Astrocyte (in vitro differentiated cells and primary cell): ENCODE measurements at places on chromosomes 12 and 14. TPM values are rescaled to one million over a fixed set of nuclear protein-coding genes. Genes with fewer than 3 reads are reported as not detected.

GRCh38 chr14:95432144-95433093, 84.0 kb downstream of the SYNE3 start:
- H3K4me1 ChIP-seq, result no peaks in the 10 kb centered on the region
- H3K27me3 ChIP-seq, result no peaks in the 10 kb centered on the region
- H3K36me3 ChIP-seq, result no peaks in the 10 kb centered on the region
- H3K27ac ChIP-seq, result no peak overlapping the region
- no peak for DNase-seq

- H3K27ac ChIP-seq, result no peak overlapping the region
- H3K27me3 ChIP-seq, result no peaks in the 10 kb centered on the region
- H3K36me3 ChIP-seq, result no peaks in the 10 kb centered on the region
- DNase-seq, result no peak
- H3K4me1 ChIP-seq, result no peaks in the 10 kb centered on the region
These were observed 196.9 kb upstream of the ALG10 start for GRCh38 chr12:33825442-33825841.

DNA sequence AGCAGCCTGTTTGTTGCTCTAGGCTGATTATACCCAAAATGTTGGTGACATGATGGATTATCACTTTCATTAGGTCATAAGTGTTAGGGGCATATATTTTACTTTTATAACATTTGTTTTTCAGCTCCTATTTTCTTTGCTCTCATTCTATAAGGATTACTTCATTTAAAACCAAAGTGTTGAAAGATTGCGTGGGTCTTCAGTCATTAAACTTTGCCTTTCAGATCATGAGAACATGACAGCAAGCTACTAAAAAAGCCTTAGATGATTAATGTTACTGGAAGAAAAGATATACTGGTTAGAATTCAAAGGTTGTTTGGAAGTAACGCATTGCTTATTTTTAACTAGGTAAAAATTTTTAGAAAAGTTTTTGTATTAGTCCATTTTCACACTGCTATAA, 156.8 kb downstream of the ERC1 start:
- no peaks in the 10 kb centered on the region for H3K4me1 ChIP-seq
- no peaks in the 10 kb centered on the region for H3K36me3 ChIP-seq
- DNase-seq, result no peak
- H3K27me3 ChIP-seq, result no peaks in the 10 kb centered on the region

DNA sequence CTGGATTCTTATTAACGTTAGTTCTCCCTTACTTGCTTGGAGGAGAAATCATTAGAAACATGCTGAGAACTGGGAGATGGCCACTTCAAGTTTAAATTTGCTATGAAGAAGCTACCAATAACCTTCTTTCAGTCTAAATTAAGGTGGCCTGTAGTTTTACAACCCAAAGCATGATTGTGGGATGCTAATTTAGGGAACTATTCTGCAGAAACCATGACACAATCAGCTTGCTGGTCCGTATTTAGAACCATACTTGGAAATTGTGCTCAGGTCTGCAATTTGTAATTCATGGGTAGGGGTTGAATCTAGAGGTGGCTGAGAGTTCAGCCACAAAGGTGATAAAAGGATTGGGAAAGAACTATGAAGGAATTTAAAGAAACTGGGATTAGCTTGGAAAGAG, 405.7 kb downstream of the RAD51B start:
- no peak overlapping the region for H3K4me3 ChIP-seq
- H3K4me1 ChIP-seq, result peaks cover 3% of the 10 kb centered on the region
- H3K27ac ChIP-seq, result no peak overlapping the region
- no peaks in the 10 kb centered on the region for H3K36me3 ChIP-seq

DPPA3 gene
- total RNA-seq, result not detected in 2 replicates

HOXC11 gene
- not detected in 2 replicates for total RNA-seq

PLEKHD1 gene
- 0.05 and 0.14 TPM in 2 replicates for total RNA-seq

GRCh38 chr12:88802096-88802706, 221.9 kb upstream of the KITLG start:
- no peak overlapping the region for H3K4me3 ChIP-seq
- no peaks in the 10 kb centered on the region for H3K27me3 ChIP-seq
- no peak for DNase-seq
- H3K27ac ChIP-seq, result no peak overlapping the region

DNA sequence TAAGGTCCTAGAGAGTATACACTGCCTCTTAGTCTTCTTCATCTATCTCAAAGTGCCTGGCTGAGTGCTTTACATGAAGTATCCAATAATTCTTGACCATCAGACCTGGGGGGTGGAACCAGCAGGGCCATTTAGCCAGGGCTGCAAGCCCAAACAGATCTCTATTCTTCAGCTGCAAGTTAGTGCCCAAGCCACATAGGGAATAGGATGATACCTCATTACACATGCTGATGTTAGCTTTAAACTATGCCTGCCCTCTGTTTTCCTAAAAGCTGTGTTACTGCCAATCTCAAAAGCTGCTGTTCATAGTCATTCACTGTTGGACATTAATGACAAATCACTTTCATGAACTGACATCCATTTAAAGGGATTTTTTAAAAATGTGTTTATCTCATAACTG, 16.7 kb upstream of the IFNG start:
- no peak overlapping the region for H3K4me3 ChIP-seq
- no peaks in the 10 kb centered on the region for H3K36me3 ChIP-seq
- no peak for DNase-seq
- no peak overlapping the region for H3K27ac ChIP-seq

GRCh38 chr14:87934185-87934584, 58.8 kb downstream of the GALC start:
- no peak for DNase-seq
- no peak overlapping the region for H3K4me3 ChIP-seq
- H3K4me1 ChIP-seq, result no peaks in the 10 kb centered on the region
- H3K27me3 ChIP-seq, result no peaks in the 10 kb centered on the region
- no peaks in the 10 kb centered on the region for H3K36me3 ChIP-seq

WIF1 gene
- total RNA-seq, result 0.26 TPM in 1 of 2 replicates, not detected in the other

DNA sequence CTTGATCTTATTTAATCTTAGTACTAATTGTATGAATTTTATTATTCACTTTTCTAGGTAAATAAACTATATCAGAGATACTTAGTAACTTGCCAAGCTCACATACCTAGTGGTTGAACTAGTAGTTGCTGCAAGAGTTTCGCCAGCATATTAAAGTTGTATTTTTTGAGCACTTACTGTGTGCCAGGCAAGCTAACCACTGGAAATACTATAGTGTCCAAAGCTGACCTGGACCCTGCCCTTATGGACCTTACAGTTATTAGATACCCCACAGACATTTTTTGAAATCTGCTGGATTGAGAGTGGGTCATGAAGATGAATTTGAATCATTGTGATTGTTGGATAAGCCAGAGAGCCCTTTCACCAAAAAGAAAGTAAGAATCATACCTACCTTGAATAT, 125.0 kb downstream of the RAD51B start:
- no peak for DNase-seq
- no peak overlapping the region for H3K4me3 ChIP-seq
- no peaks in the 10 kb centered on the region for H3K27me3 ChIP-seq
- H3K36me3 ChIP-seq, result no peaks in the 10 kb centered on the region

DCTN2 gene
- 94.5 and 107 TPM in 2 replicates for total RNA-seq

CDCA4 gene
- total RNA-seq, result 8.7 and 11.3 TPM in 2 replicates

GZMH gene
- total RNA-seq, result not detected in 2 replicates

GPRC5D gene
- total RNA-seq, result not detected in 2 replicates

- no peak for DNase-seq
- H3K27ac ChIP-seq, result no peak overlapping the region
- H3K4me1 ChIP-seq, result no peaks in the 10 kb centered on the region
- no peaks in the 10 kb centered on the region for H3K36me3 ChIP-seq
- no peaks in the 10 kb centered on the region for H3K27me3 ChIP-seq
These were observed 28.7 kb downstream of the CCDC59 start for GRCh38 chr12:82329508-82329907.

DNA sequence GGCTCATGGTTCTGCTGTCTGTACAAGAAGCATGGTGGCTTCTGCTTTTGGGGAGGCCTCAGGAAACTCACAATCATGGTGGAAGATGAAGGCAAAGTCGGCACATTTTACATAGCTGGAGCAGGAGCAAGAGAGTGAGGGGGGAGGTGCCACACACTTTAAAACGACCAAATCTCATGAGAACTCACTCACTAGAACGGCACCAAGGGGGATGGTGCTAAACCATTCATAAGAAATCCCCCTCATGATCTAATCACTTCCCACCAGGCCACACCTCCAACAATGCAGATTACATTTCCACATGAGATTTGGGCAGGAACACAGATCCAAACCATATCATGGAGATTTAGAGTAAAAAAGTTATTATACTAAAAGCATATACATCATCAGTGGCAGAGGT, 13.6 kb upstream of the LEMD3 start:
- peaks cover 6% of the 10 kb centered on the region for H3K27me3 ChIP-seq
- H3K4me3 ChIP-seq, result no peak overlapping the region
- no peaks in the 10 kb centered on the region for H3K36me3 ChIP-seq
- DNase-seq, result no peak

DHH gene
- 0.05 and 0.16 TPM in 2 replicates for total RNA-seq

- no peaks in the 10 kb centered on the region for H3K36me3 ChIP-seq
- no peaks in the 10 kb centered on the region for H3K27me3 ChIP-seq
- H3K27ac ChIP-seq, result no peak overlapping the region
- H3K4me3 ChIP-seq, result no peak overlapping the region
- no peaks in the 10 kb centered on the region for H3K4me1 ChIP-seq
These were observed 58.3 kb upstream of the EEA1 start for GRCh38 chr12:92987362-92987761.

DNA sequence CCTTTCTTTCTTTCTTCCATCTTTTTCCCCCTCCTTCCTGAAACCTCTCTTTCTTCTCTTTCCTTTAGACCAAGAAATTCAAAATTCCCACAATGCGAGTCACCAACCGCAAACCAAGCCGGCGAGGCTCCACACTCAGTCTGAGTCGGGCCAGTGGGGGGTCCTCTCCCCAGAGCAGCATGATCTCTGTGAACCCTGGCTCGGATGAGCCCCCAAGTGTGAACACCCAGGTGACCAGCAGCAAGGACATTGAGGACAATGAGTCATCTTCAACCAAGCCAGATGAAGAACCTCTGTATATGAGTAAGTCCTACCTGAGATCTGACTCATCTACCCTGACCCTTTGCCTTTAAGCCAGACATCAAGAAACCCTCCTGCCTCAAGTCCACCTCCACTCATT, 88.6 kb upstream of the TMEM233 start:
- no peaks in the 10 kb centered on the region for H3K27me3 ChIP-seq
- no peak overlapping the region for H3K27ac ChIP-seq
- H3K4me3 ChIP-seq, result no peak overlapping the region
- DNase-seq, result peak; percentile 3
- H3K36me3 ChIP-seq, result no peaks in the 10 kb centered on the region

- H3K27ac ChIP-seq, result no peak overlapping the region
- H3K36me3 ChIP-seq, result no peaks in the 10 kb centered on the region
- H3K4me1 ChIP-seq, result no peaks in the 10 kb centered on the region
- H3K4me3 ChIP-seq, result no peak overlapping the region
- no peaks in the 10 kb centered on the region for H3K27me3 ChIP-seq
- DNase-seq, result no peak
These were observed 279.3 kb downstream of the NPAS3 start for GRCh38 chr14:33218026-33218425.

- peak; percentile 33 for DNase-seq
- H3K36me3 ChIP-seq, result no peaks in the 10 kb centered on the region
- no peaks in the 10 kb centered on the region for H3K4me1 ChIP-seq
- no peak overlapping the region for H3K27ac ChIP-seq
- H3K4me3 ChIP-seq, result no peak overlapping the region
These were observed 112.7 kb downstream of the IPO8 start for GRCh38 chr12:30582943-30583342.

CCDC197 gene
- total RNA-seq, result not detected in 2 replicates

DNA sequence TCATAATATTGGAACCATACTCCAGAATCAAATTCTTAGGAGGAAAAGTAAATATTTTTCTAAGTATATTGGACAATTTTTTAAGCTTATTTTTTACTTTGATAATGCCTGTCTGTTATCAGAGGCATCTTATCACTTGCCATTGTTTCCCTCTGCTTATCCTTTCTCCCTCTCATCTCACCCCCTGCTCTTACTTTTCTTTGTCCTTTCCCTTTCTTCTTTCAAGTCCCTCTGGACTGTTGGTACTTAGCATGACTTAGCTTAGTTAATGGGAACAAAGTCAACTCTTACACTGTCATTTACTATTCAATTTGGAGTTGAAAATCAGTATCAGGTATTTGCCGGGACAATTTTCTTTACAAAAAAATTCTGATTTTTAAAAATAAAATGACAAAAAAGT, 45.2 kb downstream of the ABCD2 start:
- H3K4me1 ChIP-seq, result no peaks in the 10 kb centered on the region
- no peak for DNase-seq
- H3K36me3 ChIP-seq, result no peaks in the 10 kb centered on the region

DNA sequence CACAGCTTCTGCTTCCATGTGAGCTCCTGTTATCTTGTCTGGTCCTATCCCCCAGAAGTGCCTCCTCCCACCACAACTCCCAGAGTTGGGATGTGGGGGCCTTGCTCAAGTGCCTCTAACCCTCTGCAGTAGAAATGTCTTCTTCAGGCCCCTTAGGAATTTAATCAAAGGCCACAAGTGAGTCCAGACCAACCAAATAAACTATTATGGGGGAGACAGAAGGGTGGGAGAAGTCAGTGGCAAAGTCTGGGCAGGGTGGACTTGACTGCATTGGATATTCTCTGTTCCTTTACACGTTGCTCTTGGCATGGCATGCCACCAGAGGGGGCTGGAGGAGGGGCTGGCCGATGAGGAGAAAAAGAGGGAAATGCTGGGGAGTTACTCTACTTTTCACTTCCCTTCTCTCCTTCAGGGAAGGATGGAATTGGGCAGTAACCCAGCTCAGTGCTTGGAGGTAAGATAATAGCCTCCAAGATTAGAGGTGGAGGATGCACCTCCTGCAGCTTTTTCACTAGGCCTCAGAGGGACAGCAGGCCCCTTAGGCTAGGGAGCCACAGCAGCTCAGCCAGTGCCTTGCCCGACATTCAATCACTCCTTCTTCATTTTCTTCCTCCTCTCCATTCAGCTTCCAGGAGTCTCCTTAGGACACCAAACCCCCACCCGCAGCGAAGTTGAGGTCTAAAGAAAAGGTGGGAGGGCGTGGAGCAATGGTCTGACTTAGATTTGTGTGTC, 1.2 kb upstream of the AP1G2 start:
- H3K4me1 ChIP-seq, result peaks cover 9% of the 10 kb centered on the region
- no peak overlapping the region for H3K27ac ChIP-seq
- no peaks in the 10 kb centered on the region for H3K36me3 ChIP-seq
- no peak overlapping the region for H3K4me3 ChIP-seq
- peaks cover 11% of the 10 kb centered on the region for H3K27me3 ChIP-seq

DNA sequence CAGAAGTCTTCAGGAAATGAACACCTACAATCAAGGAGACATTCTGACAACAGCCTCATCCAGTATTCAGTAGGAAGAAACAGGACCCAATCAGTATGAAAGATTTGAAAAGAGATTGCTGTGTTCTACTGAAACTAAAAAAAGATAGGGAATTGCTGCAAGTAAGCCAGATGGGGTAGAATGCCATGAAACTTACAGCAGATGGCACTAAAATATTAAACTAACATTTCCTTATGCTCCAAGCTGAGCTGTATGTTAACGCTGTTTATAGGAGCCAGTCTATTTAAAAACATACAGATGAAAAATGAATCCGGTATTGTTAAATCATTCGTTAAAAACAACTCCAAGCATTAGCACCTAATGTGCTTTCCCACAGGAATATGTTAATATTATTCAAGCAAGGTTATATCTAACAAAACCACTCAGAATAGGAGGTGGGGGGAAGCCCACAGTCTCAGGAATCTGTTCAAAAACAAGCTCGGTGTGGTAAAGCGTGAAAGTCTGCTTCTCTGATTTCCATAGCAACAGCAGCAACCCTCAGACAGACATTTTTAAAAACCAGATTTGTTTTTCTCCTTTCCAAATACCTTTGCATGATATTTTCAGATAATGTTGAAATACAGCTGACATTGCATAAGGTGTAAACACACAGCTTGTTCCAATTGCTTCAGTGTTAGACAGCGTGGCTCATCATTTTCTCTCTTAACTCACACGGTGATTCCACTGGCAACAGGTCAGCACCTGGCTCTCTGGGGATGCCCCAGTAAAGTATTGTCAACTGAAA, 131.4 kb upstream of the CCDC175 start:
- H3K4me1 ChIP-seq, result no peaks in the 10 kb centered on the region
- no peaks in the 10 kb centered on the region for H3K36me3 ChIP-seq
- H3K27me3 ChIP-seq, result no peaks in the 10 kb centered on the region
- no peak overlapping the region for H3K4me3 ChIP-seq
- no peak overlapping the region for H3K27ac ChIP-seq
